ENCODE measurements at places on chromosomes 7 and 10.

GRCh38 chr10:94626476-94626875 is 57.1 kb upstream of the CYP2C18 start:
- DNase-seq, result no peak

GRCh38 chr7:112538726-112539255 is 58.0 kb downstream of the LSMEM1 start:
- DNase-seq, result no peak

GRCh38 chr7:116145245-116145852 is 65.0 kb upstream of the TES start:
- DNase-seq, result no peak

- no peak for DNase-seq
These were observed 8.1 kb downstream of the SEMA3D start for GRCh38 chr7:85178531-85179298.

- DNase-seq, result peak; percentile 77
These were observed at the start of gene RHOBTB1 for GRCh38 chr10:60944058-60944909. Gene RHOBTB1, minus strand, starts transcription at chr10:60944185. Its CDS starts 32,643 bp downstream, at chr10:60911542.

- DNase-seq, result peak; percentile 89
These were observed 165.8 kb downstream of the CFTR start for GRCh38 chr7:117645481-117646165.

GRCh38 chr7:90923541-90923997 is 327.4 kb downstream of the CDK14 start:
- no peak for DNase-seq

- no peak for DNase-seq
These were observed 96.0 kb downstream of the SAMD9 start for GRCh38 chr7:93021748-93022147.

GRCh38 chr10:16819026-16819425 is 1.8 kb upstream of the RSU1 start:
- DNase-seq, result no peak

DNA sequence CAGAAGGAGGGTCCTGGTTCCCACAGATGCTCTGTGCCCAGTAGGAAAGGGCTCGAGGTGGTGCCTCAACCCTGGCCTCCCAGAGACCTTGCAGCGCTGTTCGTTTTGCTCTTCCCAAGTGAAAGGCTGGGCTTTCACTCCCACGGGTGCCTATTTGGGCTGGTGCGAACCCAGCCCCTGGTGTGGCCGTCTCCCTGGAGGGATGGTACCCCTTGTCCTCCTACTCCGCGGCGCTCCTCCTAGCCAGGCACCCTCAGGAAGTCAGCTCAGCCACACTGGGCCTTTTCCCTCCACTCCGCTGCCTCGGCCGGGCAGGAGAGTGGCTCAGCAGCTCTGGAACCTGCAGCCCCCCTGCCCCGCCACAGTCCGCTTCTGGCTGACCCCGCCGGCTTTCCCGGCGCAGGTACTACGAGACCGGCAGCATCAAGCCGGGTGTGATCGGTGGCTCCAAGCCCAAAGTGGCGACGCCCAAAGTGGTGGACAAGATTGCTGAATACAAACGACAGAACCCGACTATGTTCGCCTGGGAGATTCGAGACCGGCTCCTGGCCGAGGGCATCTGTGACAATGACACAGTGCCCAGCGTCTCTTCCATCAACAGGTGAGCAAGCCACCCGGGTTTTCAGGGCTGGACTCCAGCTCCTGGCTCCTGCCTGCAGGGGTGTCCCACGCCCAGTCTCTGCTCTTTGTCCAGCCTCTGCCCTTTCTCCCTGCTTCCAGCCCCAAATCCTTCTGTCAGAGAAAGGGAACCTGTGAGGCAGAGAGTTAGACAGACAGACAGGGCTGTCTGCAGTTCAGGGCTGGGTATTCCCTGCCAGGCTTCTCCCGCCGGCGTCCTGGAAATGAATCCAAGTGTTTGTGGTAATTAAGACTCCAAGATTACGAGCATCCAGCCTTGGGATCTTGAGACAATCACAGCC is 5.2 kb downstream of the PAX2 start:
- DNase-seq, result no peak

DNA sequence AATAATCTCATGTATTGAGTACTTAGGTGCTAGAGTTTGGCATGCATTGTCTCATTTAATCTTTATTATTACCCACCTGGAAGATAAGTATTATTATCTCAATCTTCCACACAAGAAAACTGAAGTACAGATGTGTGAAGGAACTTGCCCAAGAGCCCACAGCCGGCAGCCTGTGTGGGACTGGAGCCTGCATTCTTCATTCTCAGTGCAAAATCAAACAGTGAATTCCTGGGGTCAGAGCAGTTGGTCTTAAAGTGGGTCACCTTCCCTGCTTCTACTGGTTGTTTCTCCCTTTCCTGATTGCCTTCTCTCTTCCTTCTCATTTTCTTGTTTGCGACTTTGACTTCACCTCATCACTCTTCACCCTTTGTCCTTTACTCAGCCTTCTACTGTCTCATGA is 144.7 kb upstream of the LYZL1 start:
- no peak for DNase-seq

DNA sequence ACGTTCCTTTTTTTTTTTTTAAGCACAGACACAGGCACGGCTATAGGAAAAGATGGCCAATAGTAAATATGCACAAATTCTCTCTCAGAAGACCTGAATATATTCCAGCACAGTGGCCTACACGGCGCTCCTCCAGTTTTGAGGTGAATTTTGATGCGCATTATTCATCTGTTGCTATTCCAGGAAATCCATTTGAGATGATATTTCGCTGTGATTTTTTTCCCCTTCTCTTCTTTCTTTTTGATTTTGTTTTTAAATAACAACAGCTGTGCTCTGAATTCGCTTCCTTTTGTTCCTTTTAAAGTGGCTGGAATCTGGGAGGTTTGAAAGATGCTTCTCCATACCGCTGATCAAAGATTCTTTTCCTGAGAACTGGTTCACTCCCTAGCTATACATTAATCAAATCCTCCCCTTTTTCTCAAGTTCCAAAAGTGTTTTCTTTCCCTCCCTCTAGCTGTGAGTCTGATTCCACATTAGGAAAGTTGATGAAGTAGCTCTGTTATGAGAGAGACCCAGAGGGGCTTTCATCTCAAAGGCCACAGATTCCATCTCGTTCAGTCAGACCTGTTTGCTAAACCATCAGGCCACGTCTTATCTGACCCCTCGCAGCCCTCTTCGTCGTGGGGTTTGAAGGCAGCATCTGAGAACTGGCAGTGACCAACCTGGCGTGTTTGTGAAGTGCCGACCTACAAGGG is 602.7 kb upstream of the NRP1 start:
- no peak for DNase-seq

- DNase-seq, result no peak
These were observed 139.3 kb upstream of the CDK13 start for GRCh38 chr7:39810710-39811109.

GRCh38 chr7:88669913-88670312 is 89.6 kb upstream of the ZNF804B start:
- DNase-seq, result no peak

DNA sequence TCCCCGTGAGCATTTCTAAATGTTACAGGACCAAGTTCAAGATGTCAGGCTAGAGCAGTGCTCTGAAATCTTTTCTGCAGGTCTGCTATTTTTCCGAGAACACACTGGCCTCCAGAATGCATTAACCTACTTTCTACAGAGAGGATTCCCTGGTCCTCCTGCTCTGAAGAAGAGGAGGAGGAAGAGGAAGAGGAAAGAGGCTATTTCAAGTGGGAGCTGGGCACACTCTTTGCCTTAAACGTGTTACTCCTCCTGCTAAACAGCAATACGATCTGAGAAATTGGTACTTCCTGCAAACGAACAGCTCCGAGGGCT is 157.4 kb downstream of the FRMD4A start:
- no peak for DNase-seq

DNA sequence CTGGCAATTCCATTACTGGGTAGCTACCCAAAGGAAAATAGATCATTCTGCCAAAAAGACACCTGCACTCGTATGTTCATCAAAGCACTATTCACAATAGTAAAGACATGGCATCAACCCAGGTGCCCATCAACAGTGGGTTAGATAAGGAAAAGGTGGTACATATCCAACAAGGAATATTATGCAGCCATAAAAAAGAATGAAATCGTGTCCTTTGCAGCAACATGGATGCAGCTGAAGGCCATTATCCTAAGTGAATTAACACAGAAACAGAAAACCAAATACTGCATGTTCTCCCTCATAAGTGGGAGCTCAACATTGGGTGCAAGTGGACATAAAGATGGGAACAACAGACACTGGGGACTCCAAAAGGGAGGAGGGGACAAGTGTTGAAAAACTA is 93.2 kb downstream of the HIP1 start:
- DNase-seq, result no peak

DNA sequence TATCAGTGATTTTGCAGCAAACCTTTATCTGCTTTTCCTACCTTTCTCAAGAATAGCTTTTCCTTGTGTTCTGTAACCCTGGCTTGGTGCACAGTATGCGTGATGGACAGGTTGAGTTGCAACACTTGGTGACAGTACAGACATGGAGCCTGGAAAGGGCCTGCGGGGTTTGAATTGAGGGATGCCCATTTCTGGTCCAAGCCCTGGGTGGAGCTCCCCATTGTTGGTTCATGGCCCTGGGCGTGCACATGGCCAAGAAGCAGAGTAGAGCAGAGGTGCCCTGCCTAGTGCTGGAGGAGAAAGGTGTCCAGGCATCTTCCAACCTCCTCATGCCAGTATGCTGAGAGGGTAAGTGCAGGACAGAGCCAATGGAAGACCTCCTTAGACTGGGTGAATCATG is 106.6 kb upstream of the MKLN1 start:
- DNase-seq, result no peak

DNA sequence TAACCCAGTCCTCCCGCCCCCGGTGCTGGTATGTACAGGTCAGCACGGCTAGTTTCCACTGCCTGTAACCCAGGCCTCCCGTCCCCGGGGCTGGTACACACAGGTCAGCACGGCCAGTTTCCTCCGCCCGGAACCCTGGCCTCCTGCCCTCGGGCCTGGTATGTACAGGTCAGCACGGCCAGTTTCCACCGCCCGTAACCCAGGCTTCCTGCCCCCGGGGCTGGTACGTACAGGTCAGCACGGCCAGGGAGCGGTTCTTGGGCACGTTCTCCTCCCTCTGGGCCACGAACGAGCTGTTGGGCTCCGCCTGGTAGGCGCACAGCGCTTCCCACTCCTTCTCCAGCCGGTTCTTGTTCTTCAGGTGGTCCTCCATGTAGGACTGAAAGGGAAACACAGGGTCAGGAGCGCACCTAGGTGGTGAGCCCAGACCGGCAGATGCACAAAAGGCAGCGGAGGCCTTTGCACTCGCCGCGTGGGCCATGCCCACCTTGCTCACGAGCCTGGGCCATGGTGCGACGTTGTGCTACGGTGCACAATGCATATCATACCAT is 284.4 kb downstream of the DNAJB6 start:
- no peak for DNase-seq

DNA sequence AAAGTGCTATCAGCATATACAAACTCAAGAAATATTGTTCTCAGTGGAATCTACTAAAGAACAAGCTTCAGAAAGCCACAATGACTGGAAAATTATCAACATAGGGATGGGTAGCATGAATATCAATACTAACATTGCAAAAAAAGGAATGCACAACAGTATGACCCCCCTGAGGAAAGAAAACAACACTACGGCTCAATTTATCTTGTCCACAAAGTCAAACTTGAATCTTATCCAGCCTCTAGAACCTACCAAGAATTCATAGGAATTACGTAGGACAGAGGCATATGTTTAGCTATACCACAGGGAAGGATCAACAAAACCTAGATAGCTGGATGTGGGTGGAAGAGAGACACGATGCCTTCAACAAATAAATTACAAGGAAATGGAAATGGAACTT is 54.6 kb downstream of the AGMO start:
- DNase-seq, result no peak

DNA sequence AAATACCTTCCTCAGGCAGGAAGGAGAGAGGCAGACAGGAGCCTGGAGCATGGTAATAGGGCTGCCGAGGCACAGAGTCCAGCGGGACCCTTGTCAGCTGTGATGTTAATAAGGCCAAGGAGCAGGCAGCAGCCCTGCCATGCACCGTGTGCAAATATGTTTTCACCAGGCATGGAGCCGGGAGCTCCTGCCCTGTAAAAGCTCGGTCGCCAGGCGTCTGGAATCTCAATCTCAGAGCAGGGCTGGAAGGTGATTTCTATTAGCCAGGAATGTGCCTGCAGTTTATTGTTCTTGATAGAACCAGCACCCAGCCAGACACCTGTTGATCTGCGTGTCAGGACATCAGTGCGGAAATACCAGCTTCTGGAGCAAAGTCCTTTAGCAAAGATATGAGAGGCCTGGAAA is 469.8 kb downstream of the GLRX3 start:
- no peak for DNase-seq

DNA sequence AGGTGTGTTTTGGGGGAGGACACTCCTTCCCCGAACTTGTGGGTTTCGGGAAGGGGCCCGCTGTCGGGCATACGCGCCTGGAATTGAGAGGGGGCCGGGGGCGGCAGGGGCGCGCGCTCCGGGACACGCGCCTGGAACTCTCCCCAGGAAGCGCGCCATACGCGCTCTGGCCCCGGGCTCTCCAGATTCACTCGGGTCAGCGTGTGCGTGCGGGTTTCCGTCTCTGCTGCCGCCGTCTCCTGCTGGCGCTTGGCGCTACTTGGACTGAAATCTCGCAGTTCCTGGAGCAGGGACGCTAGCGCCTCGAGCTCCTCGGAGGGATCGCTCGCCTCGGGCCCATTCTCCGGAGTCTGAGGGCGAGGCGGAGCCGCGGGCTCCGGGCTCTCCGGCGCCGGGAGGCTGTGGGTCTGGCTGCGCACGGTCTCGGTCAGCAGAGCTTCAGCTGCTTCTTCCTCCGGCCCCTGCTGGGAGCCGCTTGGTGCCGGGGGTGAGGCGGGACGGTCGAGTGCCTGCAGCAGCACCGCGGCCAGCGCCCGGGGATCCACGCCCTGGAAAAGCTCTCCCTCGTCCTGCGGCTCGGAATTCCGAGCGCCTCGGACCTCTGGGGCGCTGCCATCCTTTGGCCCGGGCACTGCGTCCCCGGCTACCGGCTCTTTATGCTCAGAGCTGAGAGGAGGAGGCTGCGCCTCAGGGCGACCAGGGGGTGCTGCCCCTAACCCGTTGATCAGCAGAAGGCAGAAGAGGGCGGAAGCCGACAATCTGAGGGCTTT is 1.1 kb downstream of the VGF start:
- DNase-seq, result peak; percentile 51

DNA sequence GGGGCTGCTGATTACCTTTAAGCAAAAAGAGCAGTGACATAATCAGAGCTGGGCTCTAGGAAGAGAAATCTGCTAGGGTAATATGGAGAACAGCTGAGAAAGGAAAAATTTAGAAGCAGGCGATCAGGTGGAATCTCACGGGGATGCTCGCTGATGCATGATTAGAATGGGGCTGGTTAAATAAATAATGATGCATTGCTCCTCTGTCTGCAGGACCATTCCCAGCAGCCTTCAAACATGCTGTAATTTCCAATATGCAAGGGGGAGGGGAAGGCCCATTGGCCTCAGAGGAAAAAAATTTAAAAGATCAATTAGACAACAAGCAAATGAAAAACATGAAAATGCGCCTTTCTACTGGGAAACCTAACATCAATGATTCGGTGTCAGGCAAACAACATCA is 65.6 kb upstream of the C10orf90 start:
- DNase-seq, result no peak

DNA sequence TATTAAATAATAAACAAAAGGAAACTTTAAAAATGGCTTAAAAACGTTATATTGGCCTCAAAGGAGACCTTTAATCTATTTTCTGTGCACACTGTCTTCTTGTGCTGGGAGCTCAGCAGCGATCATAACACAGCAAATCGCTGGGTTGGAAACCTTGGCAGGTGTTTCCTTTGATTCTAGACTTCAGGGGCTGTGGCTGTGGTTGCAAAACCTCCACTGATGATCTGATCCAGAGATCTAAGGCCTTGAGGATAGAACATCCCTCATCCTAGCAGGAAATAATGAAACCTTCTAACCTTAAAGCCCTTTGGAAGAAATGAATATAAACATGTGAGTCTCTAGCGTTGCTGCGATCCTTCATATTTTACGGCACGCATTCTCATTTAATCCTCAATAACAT is 29.8 kb downstream of the CDHR3 start:
- DNase-seq, result no peak

Data from astrocyte (in vitro differentiated cells and primary cell).